ENCODE measurements at places on chromosomes 4 and X.

DNA sequence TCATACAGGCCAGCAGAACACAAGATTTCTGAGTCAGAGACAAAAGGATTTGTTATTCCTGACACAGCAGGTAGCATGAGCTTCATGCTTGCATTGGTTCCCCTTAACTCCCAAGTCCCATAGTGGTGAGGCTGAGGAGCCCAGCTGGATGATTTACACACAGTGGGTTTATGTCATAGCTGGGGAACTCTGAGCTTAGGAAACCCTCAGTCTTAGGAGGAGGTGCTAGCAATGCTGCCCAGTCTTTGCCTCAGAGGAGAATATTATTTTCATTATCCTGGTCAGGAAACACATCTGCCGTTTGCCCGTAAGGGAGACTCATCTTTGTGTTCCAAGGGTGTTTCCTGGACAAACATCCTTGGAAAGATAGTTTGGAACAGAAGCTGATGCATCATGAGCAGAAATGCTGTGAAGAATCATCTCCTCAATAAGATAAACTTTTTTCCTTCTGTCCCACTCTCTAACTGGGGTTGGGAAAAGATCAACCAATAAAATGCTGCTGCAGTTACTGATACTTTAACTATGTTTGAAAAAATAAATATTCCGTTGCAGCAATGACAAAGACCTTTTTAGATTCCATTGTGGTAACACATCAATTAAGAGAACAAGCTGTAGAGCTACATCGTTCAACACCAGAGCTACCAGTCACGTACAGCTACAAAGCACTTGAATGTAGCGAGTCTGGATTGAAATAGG is 146.8 kb downstream of the DCLK2 start:
- no peak for DNase-seq

GRCh38 chrX:10618961-10619360 is 1.4 kb downstream of the MID1 start:
- DNase-seq, result peak; percentile 12

DNA sequence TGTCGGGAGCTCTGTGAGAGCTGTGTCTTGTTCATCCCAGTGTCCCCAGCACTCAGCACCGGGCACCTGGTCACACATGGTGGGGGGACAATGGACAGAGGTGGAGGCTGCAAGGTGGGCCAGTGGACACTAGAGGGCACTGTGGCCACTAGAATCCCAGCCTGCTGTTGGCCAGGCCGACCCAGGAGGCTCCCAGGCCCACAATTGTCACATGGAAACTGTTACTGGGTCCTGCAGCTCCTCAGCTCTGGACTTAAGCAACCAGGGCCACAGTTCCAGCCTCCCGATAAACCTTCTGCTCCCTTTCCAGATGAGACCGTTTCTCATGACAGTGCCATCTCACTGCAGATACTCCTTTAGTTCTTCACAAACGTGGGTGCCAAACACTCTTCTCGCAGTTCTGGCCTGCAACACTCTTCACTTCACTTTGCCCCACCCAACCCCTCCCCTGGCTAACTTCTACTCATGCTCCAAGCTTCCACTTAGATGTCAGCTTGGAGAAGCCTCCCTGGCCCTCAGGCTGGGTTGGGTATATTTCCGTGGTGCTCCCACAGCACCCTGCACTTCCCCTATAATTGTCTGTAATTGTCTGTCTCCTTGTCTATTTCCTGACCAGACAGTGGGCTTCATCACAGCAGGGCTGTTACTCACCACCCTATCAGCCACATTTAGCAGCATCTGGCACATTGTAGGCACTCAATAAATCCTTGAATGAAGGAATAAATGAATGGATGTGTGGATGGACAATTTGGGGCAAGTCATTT is 3.5 kb upstream of the IQSEC2 start:
- peak; percentile 43 for DNase-seq

DNA sequence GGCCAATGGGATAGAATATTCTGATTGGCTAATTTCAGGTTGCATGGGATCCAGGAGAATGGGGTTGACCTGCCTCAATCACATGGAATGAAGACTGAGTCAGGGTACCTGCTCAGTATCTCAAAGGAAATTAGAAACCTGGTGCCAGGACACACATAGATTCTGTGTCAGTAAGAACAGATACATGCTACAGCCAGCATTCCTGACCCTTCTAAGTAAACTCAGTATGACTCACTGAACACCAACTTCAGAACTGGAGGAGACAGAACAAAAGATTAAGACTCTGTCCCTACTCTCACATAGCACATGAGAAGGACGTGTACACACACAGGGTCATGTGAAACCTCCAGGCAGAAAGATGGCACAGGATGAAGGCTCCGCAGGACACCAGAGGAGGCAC is 54.5 kb downstream of the FAM184B start:
- no peak for DNase-seq

- no peak for DNase-seq
Measured at GRCh38 chr4:158523990-158524535, 2.4 kb downstream of the RXFP1 start.

GRCh38 chrX:13069771-13070416 is 25.5 kb upstream of the FAM9C start:
- DNase-seq, result no peak

GRCh38 chr4:143358419-143358818 is 21.7 kb downstream of the GAB1 start:
- DNase-seq, result no peak

DNA sequence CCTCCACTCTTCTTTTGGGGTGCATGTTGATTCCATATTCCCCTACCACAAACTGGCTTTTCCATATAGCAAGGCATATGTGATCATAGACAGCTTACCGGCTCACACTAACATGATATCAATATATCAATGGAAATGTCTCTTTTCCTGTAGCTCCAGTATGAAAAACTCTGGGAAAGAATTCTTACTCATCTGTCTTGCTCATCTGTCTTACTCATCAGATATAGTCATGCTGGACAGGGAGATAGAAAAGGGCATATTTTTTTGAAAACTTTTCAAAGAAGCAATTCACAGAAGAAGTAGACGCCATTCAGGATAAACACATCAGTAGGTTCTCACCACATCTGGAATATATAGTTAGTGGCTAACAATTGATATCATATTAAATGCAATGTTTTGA is 794.7 kb downstream of the RAB28 start:
- DNase-seq, result no peak

DNA sequence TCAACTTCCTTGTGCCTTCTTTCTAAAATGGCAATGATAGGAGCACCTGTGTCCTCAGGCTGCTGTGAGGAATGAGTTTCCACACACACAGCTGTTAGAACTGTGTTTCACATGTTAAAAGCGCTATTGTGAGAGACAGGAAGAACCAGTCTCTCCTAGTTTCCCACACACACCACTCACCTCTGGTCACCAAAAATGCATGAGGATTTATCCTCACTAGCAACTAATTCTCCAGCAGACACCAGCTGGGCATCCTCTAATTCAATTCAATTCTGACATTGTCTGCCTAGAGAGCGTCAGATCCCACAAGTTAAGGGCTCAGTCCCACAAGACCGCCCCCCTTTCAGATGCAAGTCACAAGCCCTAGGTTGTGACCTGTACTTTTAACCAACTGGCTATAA is 29.0 kb upstream of the SLC2A9 start:
- DNase-seq, result no peak

DNA sequence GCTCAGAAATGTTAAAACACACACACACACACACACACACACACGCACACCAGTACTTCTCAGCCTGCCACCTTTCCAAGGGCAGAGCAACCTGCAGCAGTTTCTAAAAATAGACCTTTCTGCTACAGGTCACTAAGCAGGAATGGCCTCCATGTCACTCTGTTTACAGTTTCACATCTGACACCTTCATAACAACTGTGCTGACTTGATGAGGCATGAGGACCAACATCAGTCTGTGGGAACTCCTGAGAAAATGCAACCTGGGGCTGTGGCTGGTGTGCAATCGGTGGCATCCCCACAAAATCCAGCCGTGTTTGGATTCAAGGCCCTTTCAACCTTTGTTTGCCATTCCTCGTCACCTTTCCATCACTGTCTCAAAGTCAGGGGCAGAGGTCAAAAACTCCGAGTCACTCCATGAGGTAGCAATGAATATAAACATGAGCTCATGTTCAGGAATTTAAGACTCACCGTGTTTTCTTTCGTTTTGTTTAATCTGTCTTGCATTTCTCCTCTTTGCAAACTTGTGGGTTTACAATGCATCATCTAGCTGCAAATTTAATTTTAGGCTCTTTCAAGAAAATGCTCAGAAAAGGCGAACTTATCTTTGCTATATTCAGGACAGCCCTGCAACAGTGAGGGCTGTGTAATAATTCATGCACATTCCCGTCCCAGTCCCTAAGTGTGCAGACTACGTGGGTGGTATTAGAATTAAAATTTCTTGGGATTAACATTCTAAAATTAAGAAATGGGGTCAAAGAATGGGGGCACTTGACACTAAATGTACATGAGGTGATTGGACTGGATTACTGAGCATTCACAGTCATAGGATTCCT is 135.3 kb downstream of the SHROOM3 start:
- no peak for DNase-seq

DNA sequence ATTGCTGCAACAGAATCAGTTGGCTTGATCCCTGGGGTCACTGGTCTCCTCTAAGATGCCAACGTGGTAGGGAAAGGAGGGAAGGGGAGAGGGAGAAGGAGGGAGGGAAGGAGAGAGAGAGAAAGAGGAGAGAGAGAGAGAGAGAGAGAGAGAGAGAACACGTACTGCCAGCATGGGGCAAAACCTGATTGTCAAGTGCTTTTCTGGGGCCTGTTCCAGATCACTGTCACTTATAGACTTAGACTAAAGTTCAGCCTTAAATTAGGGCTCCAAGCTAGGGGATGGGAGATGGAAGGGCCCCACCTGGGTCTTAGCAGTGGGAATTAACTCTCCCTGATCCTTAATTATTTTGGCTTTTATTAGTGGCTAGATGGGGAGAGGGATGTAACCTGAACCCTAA is 12.9 kb downstream of the SHROOM4 start:
- no peak for DNase-seq

GRCh38 chr4:152100379-152101201 is 339.8 kb upstream of the GATB start:
- DNase-seq, result no peak

GRCh38 chr4:48944756-48945241 is 38.2 kb upstream of the OCIAD2 start:
- no peak for DNase-seq

- DNase-seq, result no peak
Measured at GRCh38 chr4:92091335-92091734, 212.4 kb upstream of the GRID2 start.

GRCh38 chr4:175418516-175418915 is 393.5 kb downstream of the GPM6A start:
- no peak for DNase-seq

- DNase-seq, result no peak
Measured at GRCh38 chrX:129496625-129497024, 26.7 kb downstream of the SMARCA1 start.

- DNase-seq, result no peak
Measured at GRCh38 chrX:141760761-141761160, 62.2 kb upstream of the SPANXD start.

GRCh38 chrX:1809581-1809980 is 194.7 kb downstream of the ASMT start:
- no peak for DNase-seq

GRCh38 chr4:56752985-56753384 is 68.5 kb downstream of the SPINK2 start:
- peak; percentile 60 for DNase-seq
